ENCODE measurements at places on chromosomes 5 and 9.

DNA sequence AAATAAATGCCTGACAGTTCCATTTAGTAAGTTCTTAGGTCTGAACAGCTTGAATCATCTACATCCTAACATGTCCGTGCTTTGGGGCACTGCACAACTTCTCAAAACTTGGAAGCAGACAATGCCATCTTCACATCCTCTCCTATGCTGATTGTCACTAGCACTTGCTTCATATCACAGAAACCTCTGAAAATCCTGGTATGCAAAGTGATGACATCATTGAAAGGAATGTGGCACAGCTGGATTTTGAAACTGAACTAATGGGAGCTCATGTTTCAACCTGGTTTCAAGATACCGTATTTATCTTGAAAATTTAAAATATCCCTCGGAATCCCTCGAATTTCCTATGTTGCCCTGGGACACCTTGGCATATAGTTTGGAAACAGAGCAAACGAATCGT lies 490.2 kb upstream of the DAP start:
- DNase-seq = no peak

DNA sequence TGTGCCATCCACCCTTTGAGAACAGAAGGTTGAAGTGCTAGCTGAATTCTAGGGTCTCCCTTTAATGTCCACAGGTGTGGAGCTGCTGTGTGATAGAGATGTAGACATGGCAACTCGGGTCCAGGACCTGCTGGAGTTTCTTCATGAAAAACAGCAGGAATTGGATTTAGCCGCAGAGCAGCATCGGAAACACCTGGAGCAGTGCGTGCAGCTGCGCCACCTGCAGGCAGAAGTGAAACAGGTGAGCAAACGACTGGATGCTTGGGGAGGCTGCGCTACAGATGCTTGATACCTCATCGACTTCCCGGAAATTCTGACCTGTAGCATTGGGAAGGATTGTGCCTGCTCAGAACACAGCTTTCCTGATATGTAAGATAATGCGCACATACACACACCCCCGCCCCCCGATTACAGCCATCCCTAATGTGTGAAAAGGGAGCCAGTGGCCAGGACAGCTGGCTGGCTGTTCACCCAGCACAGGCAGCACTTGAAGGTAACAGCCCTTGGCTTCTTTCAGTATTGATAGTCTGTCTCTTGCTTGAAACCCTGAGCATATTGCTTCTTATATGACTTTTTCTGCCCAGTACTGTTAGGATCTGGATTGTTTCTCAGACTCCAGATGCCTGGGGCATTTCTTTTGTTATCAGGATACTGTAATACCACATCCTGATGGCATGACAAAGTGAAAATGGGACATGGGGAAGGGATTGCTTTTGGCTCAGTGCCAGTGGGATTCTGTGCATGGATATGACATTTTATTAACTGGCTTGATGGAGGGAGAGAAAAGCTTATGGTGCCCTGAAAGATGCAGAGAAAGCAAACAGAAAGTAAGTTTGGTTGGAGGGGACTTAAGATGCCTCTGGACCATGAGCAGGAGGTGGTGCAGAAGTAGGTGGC lies 216.8 kb upstream of the OTULINL start:
- no peak for DNase-seq

DNA sequence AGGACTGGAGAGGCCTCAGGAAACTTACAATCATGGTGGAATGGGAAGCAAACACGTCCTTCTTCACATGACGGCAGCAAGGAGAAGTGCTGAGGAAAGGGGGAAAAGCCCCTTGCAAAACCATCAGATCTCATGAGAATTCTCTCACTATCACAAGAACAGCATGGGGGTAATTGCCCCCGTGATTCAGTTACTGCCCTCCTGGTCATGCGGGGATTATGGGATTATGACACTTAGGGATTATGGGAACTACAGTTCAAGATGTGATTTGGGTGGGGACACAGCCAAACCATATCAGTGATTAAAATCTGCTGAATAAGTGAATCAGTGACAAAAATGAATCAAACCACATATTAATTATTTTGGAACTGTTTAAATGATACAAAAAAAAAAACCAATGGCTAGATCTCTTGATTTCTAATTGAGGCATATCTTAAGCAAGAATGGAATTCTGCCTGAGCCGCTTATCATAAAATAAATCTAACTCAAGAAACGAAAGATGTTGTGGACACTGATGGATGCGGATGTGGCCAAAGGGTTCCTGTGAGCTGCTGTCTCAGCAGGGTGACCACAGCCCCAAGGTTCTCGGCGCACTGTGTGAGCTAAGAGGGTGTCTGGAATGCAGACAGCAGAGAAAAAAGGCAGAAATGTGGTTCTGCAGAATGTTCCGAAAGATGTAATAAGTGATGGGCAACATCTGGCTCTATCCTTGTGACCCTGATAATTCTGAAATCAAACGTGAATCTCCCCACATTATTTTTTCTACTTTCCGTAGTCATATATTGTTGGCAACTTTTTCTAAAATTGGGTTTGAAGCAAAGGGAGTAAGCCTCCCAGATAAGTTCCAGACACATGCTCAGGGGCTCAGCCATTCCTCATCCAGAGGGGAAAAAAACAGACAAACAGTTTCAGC lies 107.2 kb upstream of the ICE1 start:
- no peak for DNase-seq

DNA sequence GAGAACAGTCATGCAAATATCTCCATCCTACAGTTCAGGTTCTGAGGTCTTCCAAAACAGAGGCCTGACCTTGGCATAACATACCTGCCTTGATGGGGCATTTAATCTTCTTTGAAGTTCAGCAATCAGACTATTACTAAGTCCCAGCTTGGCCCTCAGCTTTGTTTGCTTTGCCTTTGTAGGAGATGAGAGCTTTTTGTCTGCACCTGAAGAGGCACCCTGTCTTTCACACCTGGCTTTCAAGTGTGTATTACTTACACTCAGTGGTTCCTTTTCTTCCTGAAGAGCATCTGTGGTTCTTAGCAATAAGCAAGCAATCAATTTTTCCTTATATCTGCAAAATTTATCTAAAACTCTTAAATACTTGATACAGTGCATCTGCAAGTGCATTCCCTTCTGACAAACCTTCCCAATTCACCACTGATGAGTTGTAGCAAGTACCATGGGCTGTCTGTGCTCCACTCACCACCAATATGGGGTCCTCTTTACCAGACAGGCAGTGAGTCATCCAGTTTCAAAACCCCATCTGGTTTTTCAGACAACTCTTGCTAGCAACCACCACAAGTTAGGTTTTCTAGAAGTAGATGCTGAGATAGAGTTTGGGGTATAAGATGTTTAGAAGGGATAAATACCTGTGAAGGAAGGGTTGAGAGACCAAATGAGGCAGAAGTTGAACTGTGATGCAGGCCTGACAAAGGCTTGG lies 100.2 kb downstream of the HINT1 start:
- no peak for DNase-seq

DNA sequence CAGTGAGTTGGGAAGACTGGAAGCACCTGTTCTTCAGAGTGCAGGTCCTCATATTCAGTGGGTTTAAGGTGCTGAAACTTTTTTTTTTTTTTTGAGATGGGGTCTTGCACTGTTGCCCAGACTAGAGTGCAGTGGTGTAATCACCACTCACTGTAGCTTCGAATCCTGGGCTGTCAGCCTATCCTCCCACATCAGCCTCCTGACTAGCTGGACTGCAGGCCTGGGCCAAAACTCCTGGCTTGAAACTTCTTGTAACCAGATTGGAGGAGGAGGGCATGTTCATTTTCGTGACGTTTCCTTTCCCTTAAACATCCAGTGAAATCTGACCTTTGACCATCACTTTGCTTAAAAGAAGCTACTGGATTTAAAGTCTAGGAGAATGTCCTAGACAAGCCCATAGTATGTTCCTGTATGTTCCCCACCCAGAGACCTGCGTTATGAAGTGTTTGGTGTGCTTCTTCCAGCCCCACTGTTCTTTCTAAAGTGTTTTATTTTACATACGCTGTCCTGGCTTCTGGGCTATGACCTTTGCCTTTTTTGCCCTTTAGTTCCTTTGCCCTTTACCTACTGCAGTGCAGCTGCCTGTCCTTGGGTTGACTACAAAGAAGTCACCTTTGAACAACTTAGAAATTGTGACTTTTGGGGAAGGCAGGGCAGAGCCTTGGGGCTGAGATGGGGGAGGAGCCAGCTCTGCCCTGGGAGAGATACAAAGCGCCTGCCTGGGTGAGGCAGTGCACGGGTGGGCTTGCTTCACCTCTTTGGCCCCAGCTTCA lies 18.4 kb downstream of the TENT4A start:
- DNase-seq = no peak

Measured in C1 segment of cervical spinal cord (tissue), 14 donors.